ENCODE measurements at places on chromosomes 16 and 17.

- no peak for DNase-seq
Measured at GRCh38 chr17:82282239-82283207, 9.0 kb upstream of the CSNK1D start.

DNA sequence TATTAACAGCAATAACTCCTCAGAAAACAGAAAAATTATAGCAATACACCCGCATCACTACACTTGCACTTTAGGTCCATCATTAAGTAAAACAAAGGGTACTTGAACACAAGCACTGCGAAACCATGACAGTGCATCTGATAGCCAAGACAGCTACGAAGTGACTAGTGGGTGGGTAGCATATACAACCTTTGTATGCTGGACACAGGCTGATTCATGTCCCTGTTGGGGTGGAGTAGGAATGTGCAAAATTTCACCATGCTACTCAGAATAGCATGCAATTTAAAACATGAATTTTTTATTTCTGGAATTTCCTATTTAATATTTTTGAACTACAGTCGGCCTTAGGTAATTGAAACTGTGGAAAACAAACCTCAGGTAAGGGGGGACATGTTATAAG lies 2414.1 kb downstream of the TP53TG3F start:
- no peak for DNase-seq

DNA sequence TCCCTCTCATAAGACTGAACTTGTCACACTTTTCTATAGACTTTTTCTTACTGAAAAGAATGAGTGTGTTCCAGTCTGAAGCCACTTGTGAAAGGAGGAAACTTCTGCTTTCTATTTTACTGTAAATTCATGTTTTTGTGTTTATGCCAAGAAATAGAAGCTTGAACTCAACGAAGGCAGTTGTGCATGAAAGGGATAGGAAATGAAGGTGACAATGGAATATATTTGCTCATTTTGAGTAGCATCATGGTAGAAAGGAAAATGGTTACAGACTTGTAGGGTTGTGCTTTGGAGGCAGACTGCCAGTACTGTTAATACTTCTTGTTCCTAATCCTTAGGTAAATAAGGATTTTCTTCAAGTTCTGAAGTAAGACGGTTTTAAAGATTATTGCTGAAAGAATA lies 8.1 kb downstream of the CLTC start:
- no peak for DNase-seq

DNA sequence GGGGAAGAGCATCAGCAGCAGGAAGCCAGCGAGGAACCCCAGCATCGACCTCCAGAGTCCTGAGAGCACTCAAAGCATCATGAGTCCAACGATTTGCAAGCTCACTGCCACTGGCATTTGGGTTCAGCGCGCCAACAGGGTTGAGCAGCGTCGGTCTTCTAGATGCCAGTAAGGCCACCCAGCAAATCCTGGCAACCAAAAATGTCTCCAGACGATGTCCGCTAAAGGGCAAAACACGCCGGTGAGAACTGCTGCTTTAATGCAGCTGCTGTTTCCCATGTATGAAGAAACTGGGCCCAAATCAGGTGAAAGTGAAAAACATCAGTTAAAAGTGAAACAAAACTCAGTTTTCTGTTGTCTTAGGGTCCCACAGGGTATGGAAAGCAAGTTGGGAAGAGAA lies 70.2 kb downstream of the ANKRD11 start:
- no peak for DNase-seq

DNA sequence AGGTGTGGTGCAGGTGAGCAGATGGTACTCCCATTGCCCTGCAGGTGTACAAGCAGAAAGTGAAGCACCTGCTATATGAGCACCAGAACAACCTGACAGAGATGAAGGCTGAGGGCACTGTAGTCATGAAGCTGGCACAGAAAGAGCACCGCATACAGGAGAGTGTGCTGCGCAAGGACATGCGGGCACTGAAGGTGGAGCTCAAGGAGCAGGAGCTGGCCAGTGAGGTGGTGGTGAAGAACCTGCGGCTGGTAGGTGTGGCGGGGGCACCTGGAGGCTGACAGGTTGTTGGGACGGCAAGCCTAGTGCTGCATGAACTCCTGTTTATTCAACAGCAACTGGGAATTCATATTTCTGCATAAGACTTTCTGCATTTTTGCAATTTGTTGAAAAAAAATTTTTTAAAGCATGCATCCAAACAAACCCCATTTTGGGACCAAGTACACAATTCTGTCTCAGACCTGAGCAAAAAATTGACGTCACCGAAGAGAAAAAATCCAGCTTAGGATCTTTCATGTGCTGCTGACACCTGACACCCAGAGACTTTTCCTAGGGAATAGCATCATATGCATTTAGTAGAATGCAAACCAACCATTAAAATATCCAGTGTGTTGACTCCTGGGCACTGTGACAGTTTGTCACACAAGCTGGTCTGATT lies 13.5 kb upstream of the DBNDD1 start:
- DNase-seq, result no peak

- DNase-seq, result no peak
Measured at GRCh38 chr16:3576211-3576610, 992 bp downstream of the NLRC3 start.

GRCh38 chr16:22977294-22977697 lies 163.3 kb downstream of the HS3ST2 start:
- DNase-seq, result no peak

- DNase-seq, result no peak
Measured at GRCh38 chr17:49691677-49692191, 13.8 kb upstream of the SPOP start.

DNA sequence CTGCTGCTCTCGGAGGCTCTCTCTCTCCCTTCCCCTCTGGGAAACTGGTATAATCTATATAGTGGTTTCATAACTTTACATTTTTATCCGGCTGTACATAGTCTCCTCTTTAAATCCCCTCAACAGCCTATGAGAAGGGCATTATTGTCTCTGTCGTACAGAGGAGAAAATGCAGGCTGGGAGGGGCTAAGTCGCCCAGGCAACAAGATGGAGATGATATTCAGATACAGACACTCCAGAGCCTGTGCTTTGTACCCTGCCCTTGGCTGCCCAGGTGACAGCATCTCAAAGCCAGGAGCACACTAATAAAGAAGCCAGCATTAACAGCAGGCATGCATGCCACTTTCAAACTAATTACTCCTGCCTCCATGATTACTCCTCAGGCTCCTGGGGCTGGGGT lies 4.7 kb upstream of the EIF1 start:
- DNase-seq, result no peak

DNA sequence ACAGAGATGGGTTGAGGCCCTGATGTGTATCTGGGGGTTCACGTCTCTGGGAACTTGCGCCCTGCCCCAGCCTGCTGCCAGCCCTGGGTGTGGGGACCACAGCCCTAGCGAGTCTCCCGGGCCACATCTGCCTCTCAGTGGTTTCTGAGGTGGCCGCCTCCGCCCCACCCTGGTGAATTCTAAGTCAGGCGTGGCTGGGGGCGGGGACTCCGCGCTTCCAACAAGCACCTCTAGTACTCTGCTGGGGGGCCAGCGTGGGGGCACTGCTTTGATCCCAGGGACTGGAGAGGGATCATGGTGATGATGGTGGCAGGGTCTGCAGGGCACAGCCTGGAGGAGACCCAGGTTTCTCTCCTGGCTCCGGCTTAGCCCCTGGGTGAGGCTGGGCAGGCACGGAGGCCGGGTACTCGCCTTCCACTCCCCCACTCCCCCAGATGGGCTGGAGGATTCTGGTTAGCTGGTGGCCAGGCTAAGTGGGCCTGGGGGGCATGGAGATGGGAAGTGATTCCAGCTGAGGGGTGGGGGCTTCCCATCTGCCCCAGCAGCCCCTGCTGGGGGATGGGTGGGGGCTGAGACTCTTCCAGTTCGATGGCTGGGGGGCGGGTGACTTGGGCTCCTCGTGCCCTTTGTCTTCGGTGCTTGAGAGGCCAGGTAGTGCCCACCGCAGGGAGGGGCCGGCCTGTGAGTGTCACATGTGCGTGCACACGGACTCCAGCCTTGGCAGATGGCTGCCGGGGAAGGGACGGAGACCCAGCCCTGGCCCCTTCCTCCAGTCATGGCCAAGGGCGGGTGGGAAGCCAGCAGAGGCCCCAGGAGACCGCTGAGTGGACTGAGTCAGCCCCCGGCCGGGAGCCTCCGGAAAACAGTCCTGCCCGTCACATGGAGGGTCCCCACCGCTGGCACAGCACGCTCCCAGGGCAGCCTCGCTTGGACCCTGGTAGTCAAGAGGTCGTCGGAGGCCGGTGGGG lies 3.9 kb downstream of the GLIS2 start:
- DNase-seq, result peak; percentile 27

DNA sequence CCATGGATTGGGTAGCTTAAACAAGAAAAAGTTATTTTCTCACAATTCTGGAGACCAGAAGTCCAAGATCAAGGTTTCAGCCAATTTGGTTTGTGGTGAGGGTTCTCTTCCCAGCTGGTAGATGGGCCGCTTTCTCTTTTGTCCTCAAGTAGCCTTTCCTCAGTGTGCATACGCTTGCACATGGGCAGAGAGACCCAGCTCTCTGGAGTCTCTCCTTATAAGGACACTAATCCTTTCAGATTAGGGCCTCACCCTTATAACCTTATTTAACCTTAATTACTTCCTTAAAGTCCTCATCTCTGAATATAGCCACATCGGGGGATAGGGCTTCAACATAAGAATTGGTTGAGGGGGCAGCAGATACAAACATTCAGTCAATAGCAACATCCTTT lies 68.4 kb upstream of the NLK start:
- no peak for DNase-seq

DNA sequence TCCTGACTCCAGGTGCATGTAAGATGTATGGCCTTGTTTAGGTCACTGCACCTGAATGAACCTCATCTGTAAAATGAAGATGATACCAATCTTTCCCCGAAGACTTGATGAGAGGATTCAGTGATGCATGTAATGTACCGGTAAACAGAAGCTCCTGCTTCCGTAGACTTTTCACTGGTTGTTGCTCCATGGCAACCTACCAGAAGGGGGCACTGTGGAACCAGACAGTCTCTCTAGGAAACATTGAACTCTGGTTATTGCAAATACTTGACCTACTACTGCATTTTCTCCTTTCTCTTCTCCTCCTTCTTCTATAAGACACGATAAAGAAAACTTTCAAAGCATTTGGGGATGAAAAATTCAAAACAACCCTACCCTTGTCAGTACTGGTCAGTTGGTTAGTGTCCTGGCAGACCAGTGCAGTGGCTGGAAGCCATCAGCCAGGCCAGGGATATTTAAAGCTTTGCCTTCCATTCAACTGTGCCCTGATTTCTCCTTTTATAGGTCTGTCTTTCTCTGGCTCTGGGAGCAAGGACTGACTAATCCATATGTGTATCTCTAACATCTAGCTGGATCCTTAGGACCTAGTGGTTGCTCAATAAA lies 667.4 kb upstream of the SALL1 start:
- no peak for DNase-seq

DNA sequence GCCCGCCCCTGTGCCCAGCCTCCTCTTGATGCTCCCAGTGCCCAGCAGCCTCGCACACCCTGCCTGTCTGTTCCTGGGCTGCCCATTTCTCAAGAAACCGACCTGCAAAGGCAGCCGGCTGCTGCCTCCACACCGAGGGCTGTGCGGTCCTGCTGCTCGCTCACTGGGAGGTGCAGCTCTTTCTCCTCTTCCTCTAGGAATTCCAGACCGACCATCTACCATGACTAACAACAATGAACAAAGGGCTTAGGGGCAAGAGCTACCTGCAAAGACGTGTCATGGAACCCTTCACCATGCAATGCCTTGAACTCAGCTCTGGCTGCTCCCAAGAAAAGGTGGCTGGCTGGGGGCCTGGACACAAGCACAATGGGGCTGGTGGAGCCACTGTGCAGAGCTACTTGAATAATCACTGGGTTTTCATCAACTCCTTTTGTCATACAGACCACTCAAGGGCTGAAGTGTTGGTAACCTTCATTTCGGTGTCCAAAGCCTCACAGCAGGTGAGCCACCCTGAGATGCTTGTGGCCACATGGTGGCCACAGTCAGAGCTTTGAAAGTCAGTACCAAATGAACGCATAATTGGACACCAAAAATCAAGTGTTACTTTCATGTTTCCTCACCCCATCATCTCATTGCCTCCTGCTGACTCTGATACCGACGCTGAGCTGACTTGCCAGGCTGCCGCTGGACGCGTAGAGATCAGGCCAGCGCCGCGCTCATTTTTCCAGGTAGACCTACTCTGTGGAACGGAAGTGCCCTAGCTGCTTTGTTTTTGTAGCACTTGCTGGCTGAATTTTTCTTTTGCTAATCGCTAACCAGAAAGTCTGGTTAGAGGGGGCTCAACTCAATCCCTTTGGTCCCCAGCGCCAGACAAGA lies 19.8 kb downstream of the CYB561 start:
- no peak for DNase-seq

- no peak for DNase-seq
Measured at GRCh38 chr17:45366691-45367090, 49.9 kb upstream of the MAP3K14 start.

- no peak for DNase-seq
Measured at GRCh38 chr17:76510831-76511244, 9.6 kb upstream of the RHBDF2 start.
